Skeletal muscle cell (primary cell): ENCODE measurements at places on chromosomes 16 and 17.

GRCh38 chr16:75392906-75393305 is 40.4 kb downstream of the CFDP1 start:
- no peak for DNase-seq

GRCh38 chr16:5903832-5904231 is 806.2 kb upstream of the EEF2KMT start:
- DNase-seq: no peak

DNA sequence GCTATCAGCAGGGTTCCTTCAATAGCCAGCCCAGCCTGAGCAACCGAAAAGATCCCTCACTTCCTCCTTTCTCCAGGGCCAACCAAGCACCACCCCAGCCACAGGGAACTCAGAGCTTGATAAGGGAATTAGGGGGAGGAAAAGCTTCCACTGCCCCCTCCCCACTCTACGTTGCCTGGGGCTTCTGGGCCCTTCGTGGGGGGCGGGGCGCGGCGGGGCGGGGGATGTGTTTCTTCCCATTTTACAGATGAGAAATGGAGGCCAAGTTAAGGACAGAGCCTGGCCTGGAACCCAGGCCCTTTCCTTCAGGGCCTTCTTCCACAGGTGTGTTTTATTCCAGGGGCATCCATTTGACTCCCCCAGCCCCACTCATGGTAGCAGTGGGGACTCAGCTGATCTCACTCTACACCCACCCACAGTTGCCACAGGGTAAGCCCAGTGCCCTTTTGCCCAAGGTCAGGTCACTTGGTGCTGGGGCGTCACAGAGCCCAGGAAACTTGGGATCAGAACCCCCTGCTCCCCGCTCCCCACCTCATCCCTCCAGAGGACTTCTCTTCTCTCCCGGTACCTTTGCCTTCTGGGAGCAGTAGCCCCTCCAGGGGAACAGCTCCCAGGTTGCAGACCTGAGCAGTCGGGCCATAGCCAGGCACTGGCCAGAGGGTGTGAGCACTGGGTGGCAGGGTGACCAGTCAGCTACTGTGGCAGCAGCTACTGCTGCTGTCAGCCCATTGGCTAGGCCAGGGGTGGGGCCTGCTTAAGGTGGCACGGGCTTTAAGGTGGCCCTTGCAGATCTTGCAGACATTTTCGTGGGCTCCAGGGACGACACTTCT is at the start of gene LDHD:
LDHD (minus strand) TSS at position 700 of the 830 bp plus-strand sequence; CDS start at position 640, 60 bp downstream.
- no peak for DNase-seq

DNA sequence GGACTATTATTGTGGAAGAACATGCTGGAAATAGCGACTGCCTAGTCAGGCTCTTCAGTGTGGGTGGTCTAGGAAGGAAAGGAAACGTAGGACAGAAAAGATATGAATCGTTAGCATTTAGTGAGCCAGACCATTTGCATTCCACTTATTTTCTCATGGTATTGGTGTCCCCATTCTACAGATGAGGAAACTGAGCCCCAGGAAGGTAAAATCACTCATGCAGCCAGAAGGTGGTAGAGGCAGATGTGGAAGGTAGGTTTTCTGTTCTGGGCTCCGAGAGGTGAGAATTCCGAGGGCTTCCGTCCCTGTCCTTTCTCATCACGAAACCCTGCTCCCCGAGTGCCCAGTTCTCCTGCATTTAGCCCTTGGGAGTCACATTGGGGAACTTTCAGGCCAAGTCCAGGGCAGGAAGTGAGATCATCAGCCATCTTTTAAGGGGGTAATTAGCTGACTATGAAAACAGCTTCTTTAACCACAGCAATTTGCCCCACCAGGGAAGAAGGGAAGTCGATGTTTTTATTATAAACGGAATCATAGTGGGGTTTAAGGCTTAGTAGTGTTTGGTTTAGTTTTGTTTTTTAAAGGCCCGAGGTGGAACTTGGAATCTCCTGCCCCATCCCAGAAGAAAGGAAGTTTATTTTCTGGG is 110.7 kb upstream of the IRX3 start:
- no peak for DNase-seq

DNA sequence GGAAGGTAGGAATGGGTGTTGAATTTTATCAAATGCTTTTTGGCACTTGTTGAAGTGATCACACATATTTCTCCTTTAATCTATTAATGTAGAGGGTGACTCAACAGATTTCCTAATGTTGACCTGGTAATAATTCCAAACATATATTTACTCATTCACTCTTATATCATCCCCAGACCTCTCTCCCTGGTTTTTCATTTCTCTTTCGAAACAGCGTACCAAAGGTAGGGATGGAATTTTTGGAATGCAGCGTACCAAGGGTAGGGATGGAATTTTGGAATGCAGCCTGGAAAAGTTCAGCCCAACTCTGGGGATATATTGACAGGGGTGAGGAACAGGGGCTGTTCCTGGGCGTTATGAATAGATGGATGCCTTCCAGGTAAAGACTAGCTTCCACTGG is 7.3 kb downstream of the KIF18B start:
- no peak for DNase-seq

DNA sequence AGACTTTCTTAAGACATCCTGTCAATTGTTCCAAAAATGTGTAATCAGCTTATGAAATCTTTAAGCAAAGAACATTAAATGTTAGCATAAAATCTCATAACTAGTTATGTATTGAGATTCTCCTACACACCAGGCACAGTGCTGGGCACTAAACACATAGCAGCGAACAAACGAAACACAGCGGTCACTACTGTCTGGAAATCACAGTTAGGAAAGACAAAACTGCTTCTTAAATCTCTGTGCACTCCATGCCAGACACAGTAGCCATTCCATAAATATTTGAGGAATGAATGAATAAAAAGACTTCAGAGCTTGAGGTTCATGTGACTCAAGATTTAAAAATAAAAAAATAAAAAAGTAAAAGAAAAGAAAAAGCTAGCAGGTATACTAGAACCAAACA is 20.1 kb downstream of the TOX3 start:
- no peak for DNase-seq

DNA sequence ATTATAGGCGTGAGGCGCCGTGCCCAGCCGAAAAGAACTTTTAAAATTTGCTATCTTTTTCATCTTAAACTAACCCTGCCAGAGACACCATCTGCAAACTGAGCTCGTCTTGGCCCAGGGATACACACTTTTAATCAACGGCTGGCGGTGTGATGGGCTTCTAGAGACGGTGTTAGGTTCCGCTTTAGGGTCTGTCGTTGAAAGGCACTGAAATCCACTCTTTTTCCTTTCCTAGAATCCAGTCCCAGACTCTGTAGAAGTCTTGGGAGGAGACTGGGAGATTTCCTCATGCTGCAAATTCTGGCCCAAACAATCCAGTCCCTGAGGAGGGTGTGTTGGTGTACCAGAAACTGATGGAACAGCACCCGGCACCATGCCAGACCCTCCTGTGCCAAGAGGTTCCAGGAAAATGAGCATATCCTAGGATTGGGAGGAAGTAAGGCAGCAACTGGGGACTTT is 52.0 kb upstream of the TEX2 start:
- DNase-seq: peak; percentile 22

- no peak for DNase-seq
These were observed 63.9 kb upstream of the RPH3AL start for GRCh38 chr17:416293-417206.

DNA sequence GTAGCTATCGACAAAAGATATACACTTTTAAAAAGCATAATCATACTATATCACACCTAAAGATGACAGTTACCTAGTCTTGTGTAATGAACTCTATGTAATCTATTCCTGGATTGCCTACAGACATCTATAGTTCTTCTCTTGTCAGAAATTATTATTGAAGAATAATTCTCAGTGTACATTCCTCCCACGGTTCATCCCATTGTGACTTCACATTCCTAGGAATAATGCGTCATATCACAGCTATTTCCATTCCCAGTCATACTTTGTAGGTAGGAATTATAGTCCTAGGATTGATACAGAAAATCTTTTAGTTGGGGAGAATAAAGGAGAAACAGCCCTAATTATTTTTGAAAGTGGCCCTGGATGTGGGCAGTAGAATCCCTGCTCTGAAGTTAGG is 44.0 kb upstream of the ABCC11 start:
- no peak for DNase-seq

DNA sequence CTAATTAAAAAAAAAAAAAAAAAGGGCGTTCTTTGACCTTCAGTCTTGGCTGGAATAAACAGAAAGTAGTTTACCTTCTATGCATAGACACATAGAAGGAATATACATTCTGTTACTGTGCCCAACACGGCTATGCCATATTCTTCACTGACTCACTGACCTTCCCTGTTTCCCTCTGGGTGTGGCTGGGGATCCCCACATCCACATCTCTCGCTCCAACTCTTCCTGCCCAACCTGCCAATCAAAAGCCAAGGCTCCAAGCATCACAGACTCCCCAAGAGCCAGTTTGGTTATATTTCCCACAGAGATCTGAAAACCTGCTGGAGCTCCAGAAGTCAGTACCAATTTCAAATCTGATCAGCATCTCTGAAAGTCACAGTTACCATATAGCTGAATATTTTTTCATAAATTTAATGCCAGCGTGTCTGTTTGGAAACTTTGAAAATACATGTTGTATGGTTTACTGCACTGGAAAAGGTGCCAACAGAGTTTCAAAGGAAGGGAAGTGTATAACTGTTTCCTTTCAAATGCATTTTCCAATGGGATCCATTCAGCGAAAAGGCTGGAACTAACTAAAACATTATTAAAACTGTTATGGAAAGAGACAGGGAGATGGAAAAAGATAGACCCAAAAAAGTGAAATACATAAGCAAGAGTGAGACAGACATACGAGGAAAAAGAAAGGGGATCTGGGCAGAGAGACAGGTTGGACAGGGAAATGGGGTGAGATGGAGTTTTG is 91.8 kb downstream of the SMG6 start:
- no peak for DNase-seq

- DNase-seq: no peak
These were observed 45.7 kb downstream of the MYO1D start for GRCh38 chr17:32831223-32831622.

- DNase-seq: no peak
These were observed 5.7 kb upstream of the NQO1 start for GRCh38 chr16:69732101-69732500.

DNA sequence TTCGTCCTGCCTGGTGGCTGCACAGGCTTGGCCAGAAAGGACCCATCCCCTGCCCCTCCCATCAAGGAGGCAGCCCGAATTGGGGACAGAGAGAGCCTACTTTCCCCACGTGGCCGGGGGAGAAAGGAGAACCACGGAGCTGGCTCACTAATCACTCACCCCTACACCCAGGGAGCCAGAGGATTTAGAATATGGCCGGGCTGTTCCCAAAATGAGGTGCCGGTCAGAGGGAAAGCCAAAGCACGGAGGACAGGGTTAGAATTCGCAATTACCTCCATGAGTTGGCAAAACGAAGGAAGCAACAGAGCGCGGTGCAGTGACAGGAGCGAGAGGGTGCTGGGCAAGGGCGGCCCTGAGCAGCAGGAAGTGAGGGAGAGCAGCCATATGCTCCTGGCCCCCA is 33.1 kb downstream of the SHISA6 start:
- no peak for DNase-seq

DNA sequence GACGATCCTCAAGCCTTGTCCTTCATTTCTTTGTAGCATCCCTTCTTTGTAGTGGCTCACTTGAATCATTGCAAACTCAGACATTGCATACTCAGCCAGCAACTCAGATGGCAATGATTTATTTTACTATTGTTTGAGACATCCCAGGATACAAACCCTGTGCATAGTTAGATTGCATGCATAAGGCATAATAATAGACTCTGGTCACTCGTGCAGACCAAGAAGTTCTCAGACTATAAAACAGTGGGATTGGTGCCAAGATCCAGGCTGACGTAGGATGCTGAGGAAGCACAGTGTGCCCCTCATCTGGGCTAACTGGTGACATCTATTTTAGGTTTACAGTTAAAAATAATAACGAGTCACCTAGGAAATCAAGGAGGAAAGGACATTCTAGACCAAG is 142.3 kb downstream of the PMP22 start:
- peak; percentile 43 for DNase-seq

GRCh38 chr16:19110537-19111360 is 3.0 kb upstream of the ITPRIPL2 start:
- DNase-seq: no peak

- no peak for DNase-seq
These were observed 65.8 kb downstream of the SNX11 start for GRCh38 chr17:48173191-48173984.

- no peak for DNase-seq
These were observed 180.1 kb downstream of the PRKCB start for GRCh38 chr16:24015923-24016322.

DNA sequence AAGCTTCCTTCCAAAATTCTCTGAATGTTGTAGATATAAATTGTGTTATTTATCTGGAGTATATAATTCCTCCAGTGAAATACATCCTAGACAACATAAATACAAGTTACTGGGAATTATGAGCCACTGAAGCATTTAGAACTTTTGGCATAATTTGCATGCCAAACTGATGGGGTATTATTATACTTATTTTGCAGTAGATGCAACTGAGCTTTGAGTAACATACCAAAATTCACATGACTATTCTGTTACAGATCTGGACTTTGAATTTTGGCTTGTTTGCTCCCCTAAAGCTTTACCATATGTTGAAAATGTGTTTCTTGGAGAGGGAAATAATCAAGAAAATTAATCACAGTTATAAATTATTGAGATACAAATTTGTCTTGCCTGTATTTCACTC is 372.5 kb downstream of the CDH11 start:
- no peak for DNase-seq

DNA sequence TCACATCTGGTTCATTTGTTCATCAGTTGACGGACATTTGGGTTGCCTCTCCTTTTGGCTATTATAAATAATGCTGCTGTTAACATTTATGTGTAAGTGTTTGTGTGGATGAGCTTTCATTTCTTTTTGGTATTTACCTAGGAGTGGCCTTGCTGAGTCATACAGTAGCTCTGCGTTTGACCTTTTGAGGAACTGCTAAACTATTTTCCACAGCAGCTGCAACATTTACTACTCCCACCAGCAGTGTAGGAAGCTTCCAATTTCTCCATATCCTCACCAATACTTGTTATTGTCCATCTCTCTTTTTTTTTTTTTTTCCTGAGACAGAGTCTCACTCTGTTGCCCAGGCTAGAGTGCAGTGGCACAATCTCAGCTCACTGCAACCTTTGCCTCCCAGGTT is 20.7 kb upstream of the PLCG2 start:
- DNase-seq: no peak

- DNase-seq: no peak
These were observed 4.4 kb downstream of the SMURF2 start for GRCh38 chr17:64657610-64658125.
